ENCODE measurements at places on chromosomes 2 and 18. TPM values are rescaled to one million over a fixed set of nuclear protein-coding genes. Genes with fewer than 3 reads are reported as not detected.

DNA sequence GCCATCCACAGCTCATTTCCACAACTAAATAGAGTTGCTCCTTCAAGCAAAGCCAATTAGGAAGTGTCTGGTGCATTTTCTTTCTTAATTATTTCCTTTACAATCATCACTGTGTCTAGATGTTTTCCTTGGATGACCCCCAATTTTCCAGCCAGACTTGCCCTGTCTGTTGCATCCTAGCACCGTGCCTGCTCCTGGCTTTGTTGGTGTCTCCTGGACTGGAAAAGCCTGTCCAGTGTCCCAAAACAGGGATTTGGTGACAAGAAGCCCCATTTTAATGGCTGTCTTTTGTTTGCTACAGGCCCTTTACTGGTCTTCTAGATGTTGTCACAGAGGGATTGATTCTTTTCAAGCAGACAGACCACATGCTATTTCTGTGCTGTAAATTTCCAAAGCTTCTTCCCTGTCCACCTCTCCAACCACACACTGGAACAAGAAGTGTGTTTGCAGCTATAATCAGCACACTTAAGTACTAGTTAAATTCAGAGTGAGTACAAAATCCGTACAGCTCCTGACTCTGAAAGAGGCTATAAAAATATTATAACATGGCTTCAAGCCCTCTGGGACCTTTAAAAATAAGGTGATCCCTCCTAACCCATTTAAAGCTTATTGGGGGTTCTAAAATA is 38.4 kb downstream of the RNF144A start:
- peaks cover 18% of the 10 kb centered on the region for H3K4me1 ChIP-seq
- H3K27me3 ChIP-seq, result no peaks in the 10 kb centered on the region
- peaks cover 16% of the 10 kb centered on the region for H3K36me3 ChIP-seq
- no peak overlapping the region for H3K27ac ChIP-seq
- no peak overlapping the region for H3K4me3 ChIP-seq

DNA sequence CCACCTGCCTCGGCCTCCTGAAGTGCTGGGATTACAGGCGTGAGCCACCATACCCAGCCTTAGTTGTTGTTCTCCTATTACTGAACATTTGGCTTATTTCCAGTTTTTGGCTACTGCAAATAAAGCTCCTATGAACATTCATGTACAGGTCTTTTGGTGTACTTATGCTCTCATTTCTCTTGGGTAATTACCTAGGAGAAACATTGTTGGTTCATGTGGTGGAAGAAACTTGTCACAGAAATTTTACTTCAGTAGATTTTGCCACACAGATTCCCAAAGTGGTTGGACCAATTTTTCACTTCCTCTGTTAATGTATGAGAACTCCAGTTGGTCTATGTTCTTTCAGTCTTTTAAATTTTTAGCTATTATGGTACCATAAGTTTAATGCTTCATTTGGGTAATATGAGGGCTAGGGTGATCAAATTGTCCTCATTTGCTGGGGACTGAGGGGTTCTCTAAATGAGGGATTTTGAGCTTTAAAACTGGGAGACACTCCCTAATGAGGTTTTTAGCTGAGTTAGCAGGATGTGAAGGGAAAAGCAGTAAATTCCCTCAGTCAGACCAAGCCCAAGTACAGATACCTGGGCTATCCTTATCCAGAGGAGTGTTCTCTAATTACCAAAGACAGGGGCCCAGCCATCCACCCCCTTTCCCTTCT is 33.9 kb downstream of the MTA3 start:
- H3K36me3 ChIP-seq, result peaks cover 3% of the 10 kb centered on the region
- DNase-seq, result no peak
- no peak overlapping the region for H3K4me3 ChIP-seq
- H3K4me1 ChIP-seq, result peaks cover 3% of the 10 kb centered on the region
- no peak overlapping the region for H3K27ac ChIP-seq

- peak overlapping the region; percentile 99 for H3K27ac ChIP-seq
- H3K36me3 ChIP-seq, result peaks cover 30% of the 10 kb centered on the region
- H3K4me3 ChIP-seq, result peak overlapping the region; percentile 95
- H3K4me1 ChIP-seq, result peaks cover 49% of the 10 kb centered on the region
These were observed 1.3 kb upstream of the PNO1 start for GRCh38 chr2:68156419-68156818.

- no peaks in the 10 kb centered on the region for H3K27me3 ChIP-seq
- peaks cover 66% of the 10 kb centered on the region for H3K4me1 ChIP-seq
- H3K4me3 ChIP-seq, result peak overlapping the region; percentile 59
- peak overlapping the region; percentile 87 for H3K27ac ChIP-seq
- peak; percentile 18 for DNase-seq
- H3K36me3 ChIP-seq, result peaks cover 15% of the 10 kb centered on the region
These were observed 98.0 kb downstream of the TRABD2A start for GRCh38 chr2:84782717-84783442.

GRCh38 chr2:69779258-69780001 is 37.5 kb downstream of the ANXA4 start:
- H3K27ac ChIP-seq, result no peak overlapping the region
- no peak overlapping the region for H3K4me3 ChIP-seq
- peaks cover 38% of the 10 kb centered on the region for H3K36me3 ChIP-seq
- peaks cover 27% of the 10 kb centered on the region for H3K4me1 ChIP-seq
- no peaks in the 10 kb centered on the region for H3K27me3 ChIP-seq
- DNase-seq, result no peak

The TSHZ1 gene
- total RNA-seq, result 11.5 TPM

DNA sequence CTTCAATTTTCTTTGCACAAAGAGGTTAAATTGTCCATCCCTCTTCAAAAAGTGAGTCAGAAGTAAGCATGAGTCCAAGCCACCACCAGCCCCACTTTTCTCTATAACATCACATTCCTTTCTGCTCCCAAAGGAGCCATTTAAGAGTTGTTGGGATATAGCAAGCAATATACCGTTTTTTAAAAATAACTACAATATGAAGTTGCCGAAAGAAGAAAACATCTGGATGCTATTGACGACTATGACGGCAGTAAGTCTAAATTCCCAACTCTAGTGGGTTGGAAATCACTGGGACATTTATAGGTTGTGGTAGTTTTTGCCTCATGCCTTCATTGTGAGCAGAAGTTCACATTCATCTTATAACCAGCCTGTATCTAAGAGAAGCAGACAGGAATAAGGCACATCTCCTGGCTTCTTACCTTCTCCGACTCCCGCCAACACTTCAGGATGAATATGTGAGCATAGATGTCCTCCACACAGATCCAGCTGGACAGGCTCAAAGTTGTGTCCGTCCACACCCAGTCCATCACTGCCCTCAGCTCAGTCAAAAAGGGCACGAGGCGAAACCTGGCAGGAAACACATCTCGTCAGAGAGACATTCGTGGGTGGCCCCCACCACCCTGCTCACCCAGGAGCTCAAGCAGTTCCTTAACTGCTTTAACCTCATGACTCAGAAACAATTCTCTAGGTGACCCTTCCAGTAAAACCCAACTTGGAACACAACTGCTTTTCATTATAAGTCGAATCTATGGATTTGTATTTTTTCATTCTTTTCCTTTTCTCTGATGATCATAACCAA is 163.6 kb downstream of the NAPG start:
- no peak overlapping the region for H3K27ac ChIP-seq
- DNase-seq, result no peak
- H3K27me3 ChIP-seq, result peaks cover 4% of the 10 kb centered on the region
- H3K36me3 ChIP-seq, result no peaks in the 10 kb centered on the region
- H3K4me1 ChIP-seq, result no peaks in the 10 kb centered on the region

GRCh38 chr18:61443081-61443725 is 110.0 kb downstream of the CDH20 start:
- H3K27me3 ChIP-seq, result no peaks in the 10 kb centered on the region
- H3K27ac ChIP-seq, result no peak overlapping the region
- DNase-seq, result no peak
- no peaks in the 10 kb centered on the region for H3K36me3 ChIP-seq
- H3K4me1 ChIP-seq, result no peaks in the 10 kb centered on the region

DNA sequence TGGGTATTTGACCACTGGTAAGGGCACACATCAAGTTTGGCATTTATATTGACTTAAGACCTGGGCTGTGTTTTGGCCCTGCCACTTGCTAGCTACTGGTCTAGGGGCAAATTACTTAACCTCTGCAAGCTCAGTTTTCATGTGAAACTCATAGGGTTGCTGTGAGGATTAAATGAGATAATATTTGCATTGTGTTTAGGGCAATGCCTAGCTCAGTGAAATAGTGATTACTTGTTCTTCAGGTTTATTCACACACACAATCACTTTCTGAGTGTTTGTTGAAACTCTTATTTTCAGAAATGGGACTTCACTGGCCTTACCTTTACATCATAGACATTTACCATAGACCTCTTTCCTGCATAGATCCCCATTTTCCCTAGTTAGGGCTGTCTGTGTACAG is 12.3 kb downstream of the CERS6 start:
- no peak overlapping the region for H3K27ac ChIP-seq
- H3K36me3 ChIP-seq, result peaks cover 6% of the 10 kb centered on the region
- peaks cover 57% of the 10 kb centered on the region for H3K4me1 ChIP-seq
- H3K4me3 ChIP-seq, result no peak overlapping the region
- no peaks in the 10 kb centered on the region for H3K27me3 ChIP-seq
- no peak for DNase-seq

GRCh38 chr2:108182489-108182888 is 57.3 kb upstream of the SULT1C3 start:
- H3K4me3 ChIP-seq, result no peak overlapping the region
- peaks cover 2% of the 10 kb centered on the region for H3K27me3 ChIP-seq
- DNase-seq, result no peak

DNA sequence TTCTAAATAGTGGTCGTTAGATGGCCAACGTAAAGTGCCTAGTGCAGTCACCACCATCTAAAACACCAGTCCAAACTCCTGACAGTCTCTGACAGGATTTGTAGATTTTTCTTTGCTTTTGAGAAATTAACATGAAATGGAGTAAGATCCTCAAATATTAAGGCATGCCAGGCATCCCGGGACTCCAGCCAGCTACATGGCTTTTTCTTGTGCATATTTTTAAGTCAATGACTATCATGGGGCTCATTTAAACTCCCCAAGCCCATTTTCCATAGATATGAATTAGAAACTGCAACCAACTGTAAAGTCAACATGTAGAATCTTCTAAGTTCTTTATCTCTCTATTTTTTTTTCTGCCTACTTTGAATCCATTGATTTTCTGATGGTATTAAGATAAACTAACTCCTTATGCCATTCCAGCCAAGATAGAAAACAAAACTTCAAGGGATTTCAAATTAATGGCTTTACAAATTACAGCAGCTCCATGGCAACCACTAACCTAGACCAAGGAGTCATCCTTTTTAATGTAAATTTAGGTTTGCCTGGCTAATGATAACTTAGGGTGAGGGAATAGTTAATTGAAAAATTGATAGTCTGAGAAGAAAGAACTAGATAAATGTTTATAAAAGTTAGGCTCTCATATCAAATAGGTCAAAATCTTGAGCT is 764.1 kb upstream of the NXPH2 start:
- DNase-seq, result no peak
- no peak overlapping the region for H3K27ac ChIP-seq
- H3K4me1 ChIP-seq, result no peaks in the 10 kb centered on the region
- no peaks in the 10 kb centered on the region for H3K36me3 ChIP-seq
- H3K4me3 ChIP-seq, result no peak overlapping the region
- no peaks in the 10 kb centered on the region for H3K27me3 ChIP-seq

DNA sequence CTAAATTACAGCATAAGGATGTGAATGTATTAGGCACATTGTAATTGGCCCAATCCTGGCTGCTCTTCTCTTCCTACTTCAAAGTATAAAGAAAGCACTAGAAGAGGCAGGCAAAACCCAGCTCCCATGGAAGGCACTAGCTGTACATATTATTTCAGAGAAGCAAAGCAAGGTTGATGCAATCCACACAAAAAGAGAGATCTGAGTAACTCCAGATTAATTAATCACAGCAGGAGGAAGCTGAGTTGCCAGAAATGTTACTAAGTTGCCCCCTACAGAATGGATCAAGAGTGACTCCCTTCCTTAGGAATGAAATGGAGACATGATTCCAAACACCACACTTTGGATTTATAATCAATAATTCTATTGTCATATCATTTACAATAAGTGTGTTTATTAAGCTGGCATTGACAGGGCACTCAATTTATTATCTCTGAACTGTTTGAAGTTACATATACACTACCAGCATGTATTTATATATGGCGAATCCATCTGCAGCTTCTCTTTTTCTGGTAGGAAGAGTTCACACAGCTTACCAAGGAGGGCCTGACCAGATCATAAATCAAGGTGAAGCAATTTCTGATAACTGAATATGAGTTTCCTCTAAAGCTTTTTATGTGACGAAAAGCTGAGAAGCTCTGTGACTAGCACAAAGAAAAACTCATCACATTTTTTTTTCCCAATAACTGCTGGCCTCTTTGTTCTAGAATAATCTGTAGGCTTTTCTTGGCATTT is 393.1 kb upstream of the LYPD1 start:
- no peak overlapping the region for H3K4me3 ChIP-seq
- H3K27me3 ChIP-seq, result no peaks in the 10 kb centered on the region
- H3K36me3 ChIP-seq, result no peaks in the 10 kb centered on the region
- DNase-seq, result no peak

The TRIM43 gene
- 0.25 TPM for total RNA-seq

DNA sequence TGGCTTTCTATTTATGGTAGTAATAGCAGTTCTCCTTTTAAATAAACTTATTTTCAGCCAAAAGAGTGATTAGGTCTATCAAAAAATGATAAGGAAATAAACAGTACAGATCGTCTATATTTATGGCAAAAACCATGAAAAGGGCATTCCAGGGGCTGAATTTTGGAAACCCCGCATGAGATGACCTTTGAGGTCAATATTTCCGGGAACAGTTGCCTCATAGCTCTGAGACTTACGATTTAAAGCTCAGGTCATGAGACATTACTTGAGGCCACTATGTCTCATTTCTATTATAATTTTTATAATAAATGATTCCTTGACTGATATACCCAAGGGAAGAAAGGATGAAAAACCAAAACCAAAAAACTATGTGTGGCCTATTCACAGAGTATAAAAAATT is 101.1 kb downstream of the LDLRAD4 start:
- DNase-seq, result no peak
- H3K27ac ChIP-seq, result peak overlapping the region; percentile 64
- H3K36me3 ChIP-seq, result peaks cover 17% of the 10 kb centered on the region
- H3K4me3 ChIP-seq, result no peak overlapping the region

DNA sequence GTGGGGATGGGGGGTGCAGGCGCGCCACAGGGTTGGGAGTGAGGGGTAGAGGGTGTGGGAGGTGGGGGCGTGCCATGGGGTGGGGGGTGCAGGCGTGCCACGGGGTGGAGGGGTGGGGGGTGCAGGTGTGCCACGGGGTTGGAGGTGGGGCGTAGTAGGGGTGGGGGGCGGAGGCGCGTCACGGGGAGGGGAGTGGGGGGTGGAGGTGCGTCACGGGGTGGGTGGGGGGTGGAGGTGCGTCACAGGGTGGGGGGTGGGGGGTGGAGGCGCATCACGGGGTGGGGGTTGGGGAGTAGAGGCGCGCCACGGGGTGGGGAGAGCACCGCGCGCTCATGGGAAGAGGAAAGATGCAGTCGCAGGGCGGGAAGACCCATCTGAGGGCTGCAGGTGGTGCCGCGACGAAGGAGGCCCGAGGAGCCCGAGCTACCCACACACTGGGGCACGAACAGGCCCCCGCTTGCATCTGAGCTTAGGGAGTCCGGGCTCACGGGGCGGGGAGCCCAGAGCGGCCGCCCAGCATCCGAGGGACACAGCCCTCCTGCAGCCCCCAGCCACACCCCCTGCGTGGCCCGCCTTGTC is 37.5 kb downstream of the SNED1 start:
- peaks cover 17% of the 10 kb centered on the region for H3K4me1 ChIP-seq
- DNase-seq, result no peak
- no peak overlapping the region for H3K27ac ChIP-seq

GRCh38 chr2:164644036-164644700 is 22.9 kb upstream of the GRB14 start:
- H3K4me3 ChIP-seq, result no peak overlapping the region
- no peaks in the 10 kb centered on the region for H3K4me1 ChIP-seq
- no peaks in the 10 kb centered on the region for H3K36me3 ChIP-seq
- DNase-seq, result no peak
- no peaks in the 10 kb centered on the region for H3K27me3 ChIP-seq

Data from activated T-helper 2 cell treated with anti-CD3 and anti-CD28 coated beads, Interferon-gamma antibody, Interleukin-2, Interleukin-4, amounts not matched to agents 10 μg/mL and 5 μg/mL and 100 μg/mL, durations not matched to agents 14 hours and 24 hours and 36 hours (primary cell).